ENCODE measurements at places on chromosomes 4 and X. TPM values are rescaled to one million over a fixed set of nuclear protein-coding genes. Genes with fewer than 3 reads are reported as not detected.

Gene HS6ST2
- 0.06 TPM for total RNA-seq

DNA sequence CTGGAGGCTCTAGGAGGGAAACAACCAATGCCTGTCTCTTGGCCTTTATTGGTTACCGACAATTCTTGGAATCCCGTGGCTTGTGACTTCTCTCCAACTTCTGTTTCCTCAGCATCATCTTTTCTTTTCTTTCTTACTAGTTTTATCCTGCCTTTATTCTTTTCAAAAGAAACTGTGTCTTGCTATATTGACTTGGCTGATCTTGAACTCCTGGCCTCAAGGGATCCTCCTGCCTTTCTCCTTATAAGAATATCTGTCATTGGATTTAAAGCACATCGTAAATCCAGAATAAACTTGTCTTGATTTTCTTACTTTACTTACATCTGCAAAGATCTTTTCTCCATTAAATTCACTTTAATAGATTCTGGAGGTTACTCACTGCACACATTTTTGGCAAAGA is 49.9 kb upstream of the UGT2B10 start:
- no peak overlapping the region for H3K27ac ChIP-seq
- H3K36me3 ChIP-seq, result no peaks in the 10 kb centered on the region
- H3K4me3 ChIP-seq, result no peak overlapping the region
- H3K27me3 ChIP-seq, result no peaks in the 10 kb centered on the region
- H3K4me1 ChIP-seq, result no peaks in the 10 kb centered on the region

Gene RENBP
- total RNA-seq, result 13.1 TPM

Gene PAGE4
- total RNA-seq, result not detected

Gene PLRG1
- total RNA-seq, result 61.6 TPM
